ENCODE measurements at places on chromosomes 11 and 22.
A peak's percentile ranks its signal among the peaks of the same experiment; 100 is the strongest.

DNA sequence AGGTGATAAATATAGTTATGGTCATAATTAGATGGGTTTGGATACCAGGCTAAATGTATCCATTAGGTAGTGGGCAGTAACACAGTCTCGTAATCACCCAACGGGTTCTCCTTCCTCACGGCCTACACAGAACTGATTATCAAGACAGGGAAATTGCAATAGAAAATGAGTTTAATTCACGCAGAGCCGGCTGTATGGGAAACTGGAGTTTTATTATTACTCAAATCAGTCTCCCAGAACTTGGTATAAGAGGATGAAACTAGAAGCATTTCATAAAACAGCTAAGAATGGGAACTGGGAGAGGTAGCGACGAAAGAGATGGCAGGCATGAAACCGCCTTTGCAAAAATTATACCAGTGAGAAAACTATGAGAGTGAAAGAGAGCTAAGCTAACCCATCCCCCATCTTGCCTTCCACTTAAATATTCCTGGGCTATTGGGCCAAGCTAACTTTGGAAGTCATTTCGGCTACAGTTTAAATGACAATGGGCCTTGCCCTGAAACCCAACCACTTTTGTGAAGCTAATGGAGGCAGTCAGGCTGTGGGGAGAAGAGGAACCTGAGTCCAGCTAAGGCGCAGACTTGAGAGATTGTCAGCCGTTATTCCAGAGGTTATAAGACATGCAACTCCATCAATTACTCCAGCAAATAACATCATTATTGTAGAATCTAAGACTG, 29.6 kb downstream of the CTSC start:
- no peak for DNase-seq

DNA sequence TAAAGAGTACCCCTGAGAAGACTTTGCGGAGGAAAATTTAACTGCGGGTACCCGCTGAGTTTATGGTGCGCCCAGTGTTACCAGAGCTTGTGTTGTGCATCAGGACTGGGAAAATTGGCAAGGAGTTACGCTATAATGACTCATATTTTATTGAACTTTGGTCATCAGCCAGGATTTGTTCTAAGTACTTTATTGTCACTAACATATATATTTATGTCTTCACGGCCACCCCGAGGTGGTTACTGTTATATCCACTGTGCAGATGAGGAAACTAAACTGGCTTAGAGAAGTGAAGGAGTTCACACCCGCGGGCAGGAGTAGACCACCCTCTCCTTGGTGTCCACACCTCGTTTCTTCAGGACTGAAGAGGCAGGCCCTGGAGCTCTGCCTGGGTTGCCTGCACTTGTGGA, 667 bp downstream of the ACCS start:
- DNase-seq = no peak

DNA sequence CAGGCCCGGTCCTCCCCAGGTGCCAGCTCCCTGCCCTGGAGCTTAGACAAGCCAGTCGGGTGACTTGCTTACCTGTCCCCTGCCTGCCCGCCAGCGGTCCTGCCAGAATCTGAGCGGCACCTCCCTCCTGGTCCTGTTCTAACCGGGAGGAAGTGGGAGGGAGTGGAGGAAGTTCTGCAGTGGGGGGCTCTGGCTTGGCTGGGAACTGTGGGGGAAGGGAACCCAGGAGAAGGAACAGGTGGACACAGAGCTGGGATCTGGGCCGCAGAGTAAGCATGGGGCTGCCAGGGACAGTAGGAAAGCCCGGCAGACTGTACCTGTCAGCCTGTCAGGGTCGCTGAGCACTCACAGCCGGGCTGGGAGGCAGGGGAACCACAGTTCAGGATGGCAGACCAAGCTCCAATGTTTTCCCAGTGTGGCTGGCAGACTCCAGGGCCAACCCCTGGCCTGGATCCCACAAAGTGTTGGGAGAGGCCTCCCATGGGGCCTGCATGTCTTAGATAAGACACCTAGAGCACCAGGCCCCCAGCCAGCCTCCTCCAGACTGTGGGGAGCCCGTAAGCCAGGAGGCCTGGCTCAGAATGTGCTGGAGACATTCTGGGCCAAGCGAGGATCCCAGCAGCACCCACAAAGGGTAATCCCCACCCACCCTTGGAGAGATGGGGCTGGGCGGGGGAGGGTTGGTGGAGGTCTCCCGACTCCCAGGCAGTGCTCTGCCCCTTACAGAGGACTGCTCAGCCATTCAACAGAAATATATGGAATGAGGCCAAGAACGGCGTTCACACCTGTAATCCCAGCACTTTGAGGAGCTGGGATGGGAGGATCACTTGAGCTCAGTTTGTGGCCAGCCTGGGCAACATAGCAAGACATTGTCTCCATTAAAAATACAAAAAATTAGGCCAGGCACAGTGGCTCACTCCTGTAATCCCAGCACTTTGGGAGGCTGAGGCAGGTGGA, 2.3 kb downstream of the CYB5R3 start:
- DNase-seq = no peak

- no peak for DNase-seq
These were observed 2.9 kb upstream of the WDR74 start for GRCh38 chr11:62842171-62842741.

DNA sequence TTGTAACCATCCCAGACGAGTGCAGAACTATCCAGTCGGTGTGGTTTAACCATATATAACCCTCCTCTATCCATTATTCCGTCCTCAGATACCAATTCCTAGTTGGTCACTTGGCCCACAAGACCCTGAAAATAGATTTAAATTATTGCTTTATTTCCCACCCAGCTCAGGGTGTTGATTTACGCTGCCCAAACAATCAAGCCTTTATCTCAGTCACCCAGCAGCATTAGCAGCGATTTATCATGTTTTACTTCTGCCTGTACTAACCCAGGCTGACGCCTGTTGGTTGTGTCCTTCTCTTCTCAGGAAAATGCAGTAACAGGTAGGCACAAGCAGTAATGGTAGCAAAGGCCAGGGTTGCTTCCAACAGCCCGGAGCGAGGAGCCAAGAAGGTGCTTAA, 81.2 kb downstream of the DSCAML1 start:
- no peak for DNase-seq

DNA sequence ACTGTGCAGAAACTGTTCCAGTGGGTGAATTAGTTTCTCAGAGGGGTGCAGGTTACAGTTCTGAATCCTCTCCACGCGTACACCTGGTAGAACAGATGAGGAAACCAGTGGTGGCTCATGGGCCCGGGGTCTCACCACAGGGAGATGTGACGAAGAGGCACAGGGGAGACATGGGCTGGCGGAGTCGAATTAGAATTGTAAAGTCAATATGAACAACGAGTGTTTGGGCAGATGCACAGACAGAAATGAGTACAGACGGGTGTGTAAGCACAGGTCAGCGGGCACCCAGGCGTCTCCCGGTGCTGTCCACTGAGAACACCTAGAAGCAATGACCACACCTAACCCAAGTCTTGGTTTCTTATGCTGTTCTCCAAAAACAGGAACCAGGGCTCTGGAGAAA, 41.8 kb downstream of the GNB1L start:
- no peak for DNase-seq

DNA sequence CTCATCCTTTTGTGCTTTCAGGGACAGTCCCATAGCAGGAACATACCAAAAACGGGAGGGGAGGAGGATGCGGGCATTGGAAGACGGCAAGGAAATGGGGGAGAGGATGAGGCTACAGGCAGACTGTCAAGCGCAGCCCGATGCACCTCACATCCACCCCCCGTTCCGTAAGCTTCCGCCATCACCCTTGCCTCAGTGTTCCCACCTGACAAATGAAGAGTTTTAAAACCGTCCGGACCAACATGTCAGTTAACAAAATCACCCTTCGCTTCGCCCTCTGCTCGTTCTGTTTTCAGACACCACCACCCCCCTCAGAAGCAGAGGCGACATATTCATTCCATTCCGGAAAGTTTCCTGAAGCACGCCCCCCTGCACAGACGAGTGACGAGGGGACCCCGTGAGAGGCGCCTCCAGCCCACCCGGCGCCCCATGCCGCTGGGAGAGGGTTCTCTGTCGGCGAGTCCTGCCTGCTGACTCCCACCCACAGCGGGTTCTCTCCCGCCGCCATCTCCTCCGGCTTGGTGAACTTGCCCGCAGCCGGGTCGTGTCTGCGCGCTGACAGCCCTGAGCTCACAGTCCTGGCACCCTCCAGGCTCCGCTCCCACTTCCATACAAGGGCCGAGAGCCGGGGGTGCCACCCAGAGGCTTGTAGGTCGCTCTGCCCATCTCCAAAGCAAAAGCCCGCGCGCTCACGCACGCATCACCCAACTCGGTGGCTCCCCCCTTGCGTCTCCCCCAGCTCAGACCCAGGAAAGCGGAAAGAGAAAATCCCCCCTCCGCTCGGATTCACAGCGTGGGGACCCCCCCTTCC, 1.5 kb downstream of the IGSF9B start:
- no peak for DNase-seq

DNA sequence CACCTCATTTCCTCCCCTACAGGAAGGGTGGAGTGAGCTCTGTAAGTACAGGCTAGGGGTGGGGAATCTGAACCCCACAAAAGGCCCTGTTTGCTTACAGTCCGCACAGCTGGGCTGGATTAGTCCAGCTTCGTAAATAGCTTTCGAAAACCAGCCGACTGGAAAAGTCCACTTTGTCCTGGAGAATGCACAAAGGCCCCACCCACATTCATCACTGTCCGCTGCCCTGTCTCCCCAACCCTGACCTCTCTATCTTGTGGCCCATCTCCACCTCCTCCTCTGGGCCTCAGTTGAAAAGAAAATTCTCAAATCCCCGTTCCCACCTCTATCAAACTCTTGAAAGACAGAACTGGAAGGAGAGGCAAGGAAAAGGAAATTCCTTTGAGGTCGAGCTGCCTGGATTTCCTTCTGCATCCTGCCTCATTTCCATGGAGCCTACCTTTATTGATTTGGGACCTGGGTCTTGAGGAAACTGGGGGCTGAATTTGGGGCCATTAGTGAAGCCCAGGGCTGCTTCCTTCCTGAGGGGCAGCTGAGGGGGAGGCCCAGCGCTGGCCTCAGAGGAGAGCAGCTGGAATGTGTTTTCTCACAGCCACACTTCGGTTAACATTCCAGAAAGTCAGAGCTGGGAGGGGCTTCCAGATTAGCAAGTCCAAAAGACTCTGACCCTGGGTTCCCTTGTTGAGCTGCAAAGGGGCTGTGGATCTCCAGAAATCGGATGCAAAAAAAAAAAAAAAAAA, 147.6 kb downstream of the FBXO7 start:
- DNase-seq = no peak

GRCh38 chr11:58999291-58999680, 60.0 kb downstream of the GLYATL1 start:
- no peak for DNase-seq

DNA sequence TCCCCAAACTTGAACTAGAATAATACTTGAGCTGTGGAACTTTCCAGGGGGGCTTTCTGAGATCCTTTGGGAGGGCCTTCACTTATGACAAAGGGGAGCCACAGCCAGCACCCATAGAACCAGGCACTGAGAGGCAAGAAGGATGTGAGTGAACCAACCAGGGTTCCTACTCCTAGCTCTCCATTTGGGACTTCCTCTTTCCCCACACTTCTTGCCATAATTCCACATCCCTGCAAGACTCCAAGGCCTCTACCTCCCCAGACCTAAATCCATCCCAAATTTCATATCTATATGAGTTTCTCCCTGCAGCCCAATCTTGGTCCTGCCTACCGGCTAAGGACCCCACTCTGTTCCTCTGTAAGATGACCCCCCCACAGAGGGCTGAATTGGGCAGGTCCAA, 31.5 kb downstream of the NRXN2 start:
- DNase-seq = no peak

DNA sequence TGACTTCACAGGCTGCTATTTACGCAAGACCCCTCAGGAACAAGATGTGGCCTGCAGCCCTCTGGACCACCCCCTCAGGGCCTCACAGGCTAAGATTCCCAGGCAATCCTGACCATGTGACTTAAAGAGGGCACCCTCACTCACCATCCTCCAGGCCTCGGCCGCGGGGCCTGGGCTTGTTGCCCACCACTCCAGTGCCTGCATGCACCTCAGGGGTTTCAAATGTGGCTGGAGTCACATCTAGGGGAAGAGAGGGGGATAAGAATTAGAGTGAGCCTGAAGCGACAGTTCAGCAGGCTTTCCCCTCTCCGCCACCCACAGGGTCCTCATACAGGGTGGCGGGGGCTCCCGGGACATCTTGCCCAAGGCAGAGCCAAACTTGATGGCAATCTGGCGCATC, 2.1 kb downstream of the ESS2 start:
- no peak for DNase-seq

DNA sequence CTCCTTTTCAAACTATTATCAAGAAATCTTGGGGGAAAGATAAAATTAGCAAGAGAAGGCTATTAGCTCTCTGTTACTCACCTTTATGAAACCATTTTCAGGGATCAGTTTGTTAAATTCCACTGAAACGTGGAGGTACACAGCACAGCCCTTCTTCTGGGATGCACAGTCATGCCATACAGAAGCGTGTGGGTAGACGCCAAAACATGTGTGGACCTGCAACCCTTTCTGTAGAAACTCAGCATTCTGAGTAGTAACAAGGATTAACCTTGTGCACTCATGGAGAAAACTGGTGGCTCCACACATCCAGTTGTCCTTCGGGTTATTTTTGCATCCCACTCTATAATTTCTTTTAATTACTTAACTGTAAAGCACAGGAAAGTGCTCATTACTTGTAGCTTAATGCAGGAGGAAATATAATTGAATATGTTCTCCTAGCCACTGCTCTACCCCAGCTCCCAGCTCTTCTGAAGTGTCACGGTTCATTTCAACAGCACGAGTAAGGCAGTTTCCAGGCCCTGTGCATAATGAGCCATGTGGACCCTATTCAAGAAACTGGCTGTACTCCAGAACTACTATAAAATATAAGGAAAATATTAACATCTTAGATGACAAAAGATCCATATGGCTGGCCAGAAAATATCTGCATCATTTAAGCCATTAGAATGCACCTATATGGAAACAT, 26.1 kb downstream of the BDNF start:
- no peak for DNase-seq

DNA sequence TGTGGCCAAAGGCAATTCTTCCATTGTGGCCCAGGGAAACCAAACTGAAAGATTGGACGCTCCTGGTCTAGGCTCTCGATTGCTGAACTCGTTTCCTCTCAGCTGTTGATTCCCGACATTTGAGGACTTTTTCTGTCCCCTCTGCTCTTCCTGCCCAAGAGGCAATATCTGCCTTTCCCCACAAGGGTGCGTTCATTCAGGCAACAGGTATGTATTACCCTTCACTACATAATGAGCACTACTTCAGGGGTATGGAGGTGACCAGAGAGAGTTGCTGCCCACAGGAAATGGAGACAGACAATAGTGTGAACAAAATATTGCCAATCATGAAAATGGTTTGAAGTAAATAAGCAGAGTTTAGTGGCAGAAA, 8.2 kb downstream of the PTH start:
- no peak for DNase-seq

- no peak for DNase-seq
These were observed 1.3 kb downstream of the PPP2R5B start for GRCh38 chr11:64925536-64926436.

DNA sequence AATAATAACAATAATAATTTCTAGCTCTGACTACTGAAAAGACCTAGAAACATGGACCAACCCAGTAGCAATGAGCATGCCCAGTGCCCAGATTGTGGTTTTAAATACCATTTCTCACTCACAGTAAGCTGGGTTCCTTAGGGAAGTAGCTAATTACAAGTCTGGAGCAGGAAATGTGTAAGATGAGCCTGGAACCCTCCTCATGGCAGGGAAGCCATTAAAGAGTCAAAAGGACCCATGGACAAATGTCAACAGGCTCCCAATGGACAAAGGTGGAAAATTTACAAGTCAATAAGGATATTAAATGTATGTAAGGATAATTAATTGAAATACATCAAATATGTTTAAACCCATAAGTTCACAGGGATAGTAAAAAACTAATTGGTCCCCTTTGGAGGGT, 10.6 kb upstream of the CSNK2A3 start:
- DNase-seq = no peak

- no peak for DNase-seq
These were observed 46.8 kb downstream of the APIP start for GRCh38 chr11:34869425-34869824.

- peak; percentile 13 for DNase-seq
These were observed 542.9 kb downstream of the NTM start for GRCh38 chr11:131913267-131913666.

All from cerebellar nuclear complex (tissue), 1 donor.